ENCODE measurements at places on chromosomes 16 and 17.

DNA sequence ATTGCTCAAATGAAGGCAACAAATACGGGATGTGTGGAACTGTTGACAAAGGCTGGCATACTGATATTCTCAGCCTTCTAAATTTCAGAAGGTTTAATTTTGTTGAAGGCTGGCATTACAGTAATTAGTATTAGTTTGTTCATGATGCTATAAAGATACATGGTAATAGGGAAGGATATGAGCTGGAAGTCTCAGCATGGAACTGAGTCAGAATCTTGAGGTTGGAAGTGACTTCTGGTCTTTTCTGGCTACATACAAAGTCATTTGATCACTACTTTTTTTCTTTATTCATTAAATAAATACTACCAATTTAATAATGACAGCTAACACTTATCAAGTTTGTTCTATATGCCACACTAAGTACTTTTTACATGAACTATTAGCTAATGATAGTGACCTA is 22.6 kb downstream of the RABEP1 start:
- no peak for DNase-seq

DNA sequence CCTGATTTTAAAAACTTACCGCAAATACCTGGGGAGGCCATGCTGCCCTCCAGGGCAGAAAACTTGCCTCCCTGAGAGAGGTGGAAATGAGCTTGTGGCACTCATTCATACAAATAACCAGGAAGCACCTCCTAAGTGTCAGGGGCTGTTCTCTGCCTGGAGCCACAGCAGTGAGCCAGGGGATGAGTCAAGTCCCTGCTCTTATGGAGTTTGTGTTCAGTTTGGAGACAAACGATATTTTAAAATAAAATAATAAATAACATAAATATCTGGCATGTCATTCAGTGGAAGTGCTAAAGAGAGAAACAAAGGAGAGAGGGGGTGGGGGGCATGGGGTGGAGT is 313.8 kb downstream of the C16orf95 start:
- no peak for DNase-seq

GRCh38 chr17:32802306-32802705 is 74.6 kb downstream of the MYO1D start:
- no peak for DNase-seq

DNA sequence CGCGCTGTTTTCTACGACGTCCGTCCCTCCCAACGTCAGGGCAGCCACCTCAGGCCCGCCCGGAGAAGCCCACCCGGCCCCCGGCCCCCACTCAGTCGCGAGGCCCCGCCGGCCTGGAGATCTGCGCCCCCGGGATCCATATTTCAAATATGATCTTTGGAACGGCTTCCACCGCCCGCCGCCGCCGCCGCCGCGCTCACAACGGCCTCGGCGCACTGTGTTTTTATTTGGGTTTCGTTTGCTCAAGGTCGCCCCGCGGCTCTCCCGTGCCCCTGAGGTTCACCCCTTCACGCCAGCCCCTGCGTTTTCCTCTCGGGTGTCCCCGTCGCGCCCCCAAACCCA is 4.2 kb upstream of the CBX4 start:
- peak; percentile 37 for DNase-seq

GRCh38 chr17:4142107-4142900 is 526 bp downstream of the ZZEF1 start:
- peak; percentile 33 for DNase-seq

DNA sequence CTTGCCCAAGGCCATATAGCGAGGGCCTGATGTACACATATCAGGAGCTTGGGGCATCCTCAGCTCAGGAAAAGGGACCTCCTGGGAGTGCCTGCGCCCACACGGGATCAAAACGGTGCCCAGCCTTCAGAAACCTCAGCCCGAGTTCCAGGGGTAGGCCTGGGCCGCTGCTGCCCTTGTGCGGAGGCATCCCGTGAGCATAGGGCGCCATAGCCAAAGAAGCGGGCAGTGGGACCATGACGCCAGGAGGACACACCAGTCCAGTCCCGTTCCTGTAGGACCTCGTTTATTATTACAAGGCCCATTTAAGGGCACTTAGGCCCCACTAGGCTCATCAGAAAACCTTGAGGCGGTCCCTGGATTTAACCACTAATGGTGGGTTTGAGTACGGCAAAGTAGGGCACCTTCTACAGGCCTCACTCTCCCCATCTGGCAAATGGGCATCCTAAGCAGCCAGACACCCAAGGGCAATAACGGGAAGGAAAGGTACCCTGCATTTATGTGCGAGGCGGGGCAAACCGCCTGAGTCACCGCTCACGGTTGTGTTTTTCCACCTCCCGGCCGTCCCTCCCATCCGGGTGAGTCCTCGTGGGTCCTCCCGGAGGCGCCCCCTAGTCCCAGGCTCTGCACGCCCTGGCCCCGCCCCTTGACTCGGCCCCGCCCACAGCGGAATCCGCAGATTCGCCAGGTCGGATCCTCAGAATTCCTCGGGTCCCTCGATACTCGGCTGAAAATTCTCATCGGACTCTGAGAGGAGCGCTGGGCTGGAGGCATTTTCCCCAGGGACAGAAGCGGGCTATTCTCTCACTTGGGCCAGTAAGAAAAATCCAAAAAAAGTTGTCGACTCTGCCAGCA is 726 bp upstream of the SETD1A start:
- peak; percentile 93 for DNase-seq

DNA sequence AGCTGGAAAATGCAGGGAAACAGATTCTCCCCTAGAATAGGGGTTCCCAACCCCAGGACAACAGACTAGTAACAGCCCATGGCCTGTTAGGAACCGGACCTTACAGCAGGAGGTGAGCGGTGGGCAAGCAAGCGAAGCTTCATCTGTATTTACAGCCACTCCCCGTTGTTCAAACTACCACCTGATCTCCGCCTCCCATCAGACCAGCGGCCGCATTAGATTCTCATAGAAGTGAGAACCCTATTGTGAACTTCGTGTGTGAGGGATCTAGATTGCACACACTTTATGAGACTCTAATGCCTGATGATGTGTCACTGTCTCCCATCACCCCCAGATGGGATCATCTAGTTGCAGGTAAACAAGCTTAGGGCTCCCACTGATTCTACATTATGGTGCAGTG is 3.5 kb downstream of the CD300LB start:
- no peak for DNase-seq

Data from activated naive CD4-positive, alpha-beta T cell treated with anti-CD3 and anti-CD28 coated beads, Interleukin-2, amount 50 U/mL, for 16 hours (primary cell).